ENCODE measurements at places on chromosomes 6 and 20.

DNA sequence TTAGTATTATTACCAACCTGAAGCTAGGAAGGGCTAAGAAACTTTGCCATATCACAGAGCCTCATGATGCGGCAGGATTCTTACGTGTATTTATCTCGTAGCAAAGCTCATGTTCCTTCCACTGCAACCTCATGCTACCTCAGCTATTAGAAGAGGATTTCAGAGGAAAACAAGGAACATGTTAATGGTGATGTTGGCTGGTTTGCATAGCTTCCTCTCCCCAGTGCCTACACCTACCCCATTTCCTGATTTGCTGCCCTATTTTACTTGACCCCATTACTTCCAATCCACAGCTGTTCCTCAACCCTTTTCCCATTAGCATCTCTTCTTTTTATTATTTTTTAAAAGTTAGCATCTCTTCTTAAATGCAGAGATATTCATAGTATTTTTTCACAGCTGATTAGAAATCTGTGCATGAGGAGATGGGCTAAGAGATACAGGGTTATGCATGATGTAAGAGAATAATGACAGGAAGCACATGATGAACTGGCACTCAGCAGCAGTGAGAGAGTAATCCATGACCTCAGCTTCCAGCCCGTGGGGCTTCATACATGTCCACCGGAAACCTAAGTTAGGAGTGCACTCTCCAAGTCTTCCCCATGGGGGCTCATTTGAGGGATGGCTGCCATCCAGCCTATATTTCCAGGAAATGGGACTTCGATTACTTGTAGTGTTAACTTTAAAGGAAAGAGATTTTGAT, 106.1 kb upstream of the ASF1A start:
- DNase-seq, result no peak

GRCh38 chr6:46136831-46137230, 7.0 kb downstream of the ENPP4 start:
- no peak for DNase-seq

GRCh38 chr20:25178563-25179438, 16.7 kb upstream of the ENTPD6 start:
- no peak for DNase-seq

- DNase-seq, result no peak
These were observed 111.0 kb upstream of the ADTRP start for GRCh38 chr6:11889572-11889971.

DNA sequence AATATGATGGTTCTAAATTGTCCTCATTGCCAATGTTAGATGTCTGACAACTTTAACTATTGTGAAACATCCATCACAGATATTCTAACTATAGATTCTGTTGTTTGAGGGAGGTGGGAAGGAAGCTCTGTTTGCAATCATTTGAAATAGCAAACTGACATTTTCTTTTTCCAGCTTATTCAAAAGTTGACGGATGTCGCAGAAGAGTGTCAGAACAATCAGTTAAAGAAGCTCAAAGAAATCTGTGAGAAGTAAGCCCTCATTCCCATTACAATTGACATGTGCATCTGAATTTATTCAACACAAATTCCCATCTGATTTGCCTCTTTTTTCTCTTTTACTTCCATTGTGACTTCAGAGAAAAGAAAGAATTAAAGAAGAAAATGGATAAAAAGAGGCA, 280.6 kb upstream of the PLCB4 start:
- DNase-seq, result no peak

DNA sequence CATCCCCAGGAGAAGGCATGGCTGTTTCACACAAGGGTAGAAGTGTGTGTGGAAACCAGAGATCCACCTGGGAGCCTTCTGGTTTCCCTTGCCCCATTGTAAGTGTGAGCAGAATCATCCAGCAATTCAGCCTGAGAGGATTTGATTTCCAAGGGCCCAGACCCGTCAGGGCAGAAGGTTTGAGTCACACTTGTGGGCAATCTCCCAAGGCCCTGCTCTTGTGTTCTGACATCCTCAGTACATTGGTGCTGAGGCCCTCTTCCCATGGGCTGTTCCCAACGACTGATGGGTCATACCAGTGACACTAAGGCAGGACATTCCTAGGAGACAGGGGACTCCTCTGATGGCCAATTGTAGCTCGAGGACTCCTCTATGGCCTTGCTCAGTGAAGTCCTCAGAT, 58.2 kb upstream of the POLR1H start:
- DNase-seq, result no peak

GRCh38 chr6:165584541-165584940, 78.5 kb downstream of the PDE10A start:
- DNase-seq, result no peak

GRCh38 chr20:6295127-6295866, 172.5 kb upstream of the FERMT1 start:
- DNase-seq, result no peak

GRCh38 chr6:139858429-139858828, 484.0 kb upstream of the CITED2 start:
- DNase-seq, result no peak

- DNase-seq, result peak; percentile 47
These were observed 42.8 kb upstream of the HFE start for GRCh38 chr6:26044140-26045064.

- DNase-seq, result no peak
These were observed 547.7 kb downstream of the EPM2A start for GRCh38 chr6:145187491-145188206.

- no peak for DNase-seq
These were observed 24.0 kb downstream of the COL11A2 start for GRCh38 chr6:33168284-33168601.

- DNase-seq, result no peak
These were observed 54.1 kb downstream of the ZNF217 start for GRCh38 chr20:53539516-53539915.

GRCh38 chr6:84671183-84671582, 93.2 kb downstream of the TBX18 start:
- no peak for DNase-seq

DNA sequence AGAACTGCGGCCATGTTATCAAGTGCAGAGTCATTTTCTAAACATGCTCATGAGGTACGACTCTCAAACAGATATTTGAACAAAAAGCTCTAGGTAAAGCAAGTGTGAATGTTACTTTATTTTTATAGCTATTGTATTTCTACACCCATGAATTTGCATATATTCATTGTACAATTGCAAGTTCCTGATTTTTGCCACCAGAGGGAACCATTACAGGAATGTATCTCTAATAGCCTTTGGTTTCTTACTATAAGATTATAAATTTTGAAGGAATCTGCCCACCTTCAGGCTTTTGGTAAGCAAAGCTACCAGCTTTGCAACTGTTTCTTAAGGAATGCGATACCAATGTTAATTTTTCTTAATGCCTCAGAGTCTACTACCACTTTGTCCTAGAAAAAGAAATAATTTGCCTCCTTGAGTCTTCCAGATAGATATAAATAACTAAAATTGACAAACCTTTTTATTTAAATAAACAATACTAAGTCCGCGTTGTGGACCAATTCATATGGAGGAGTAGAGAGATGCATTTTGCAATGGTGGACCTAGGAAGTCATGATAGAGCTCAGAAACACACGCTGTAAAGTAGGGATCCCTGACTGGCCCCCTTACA, 125.4 kb upstream of the SAMD5 start:
- no peak for DNase-seq

GRCh38 chr6:2748183-2748582, 2.5 kb downstream of the MYLK4 start:
- DNase-seq, result no peak

DNA sequence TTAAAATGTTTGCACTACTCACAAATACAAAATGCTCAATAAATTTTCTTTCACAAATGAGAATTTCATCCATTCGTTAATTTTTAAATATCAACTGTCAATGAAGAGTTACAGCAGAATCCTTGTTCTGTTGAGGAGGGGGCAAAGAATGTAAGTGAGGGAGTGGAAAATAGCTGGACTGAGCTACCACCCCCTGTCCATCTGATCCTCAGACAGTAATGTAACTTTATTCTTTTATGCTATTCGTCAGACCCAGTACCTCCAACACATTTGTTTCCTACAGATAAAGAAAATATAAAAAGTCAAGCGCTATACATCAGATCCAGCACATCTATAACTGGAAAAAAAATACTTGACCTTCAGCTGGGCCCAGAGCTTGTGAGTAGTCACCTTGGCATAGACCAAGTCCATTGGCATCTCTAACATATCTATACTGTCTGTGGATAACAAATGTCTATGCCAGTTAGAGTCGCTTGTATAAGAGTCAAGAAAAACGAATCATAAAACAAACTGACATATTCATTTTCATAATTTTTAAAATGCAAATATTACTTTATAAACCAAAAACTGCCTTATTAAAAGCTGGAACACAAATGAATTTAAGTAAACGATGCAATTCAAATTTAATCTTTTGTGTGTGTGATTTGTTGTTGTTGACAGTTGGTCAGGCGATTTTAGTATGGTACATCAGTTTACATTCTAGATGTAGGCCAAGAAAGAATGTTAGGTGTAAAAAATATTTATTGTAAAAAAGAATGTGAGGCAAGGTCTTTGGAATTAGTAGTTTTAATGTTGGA, 57.2 kb upstream of the HFE start:
- no peak for DNase-seq

GRCh38 chr6:143598466-143599080, 79.2 kb upstream of the PHACTR2 start:
- DNase-seq, result no peak

GRCh38 chr6:125953502-125953875, 3.1 kb upstream of the HINT3 start:
- DNase-seq, result no peak

- DNase-seq, result no peak
These were observed 73.8 kb upstream of the ISM1 start for GRCh38 chr20:13147071-13147963.

DNA sequence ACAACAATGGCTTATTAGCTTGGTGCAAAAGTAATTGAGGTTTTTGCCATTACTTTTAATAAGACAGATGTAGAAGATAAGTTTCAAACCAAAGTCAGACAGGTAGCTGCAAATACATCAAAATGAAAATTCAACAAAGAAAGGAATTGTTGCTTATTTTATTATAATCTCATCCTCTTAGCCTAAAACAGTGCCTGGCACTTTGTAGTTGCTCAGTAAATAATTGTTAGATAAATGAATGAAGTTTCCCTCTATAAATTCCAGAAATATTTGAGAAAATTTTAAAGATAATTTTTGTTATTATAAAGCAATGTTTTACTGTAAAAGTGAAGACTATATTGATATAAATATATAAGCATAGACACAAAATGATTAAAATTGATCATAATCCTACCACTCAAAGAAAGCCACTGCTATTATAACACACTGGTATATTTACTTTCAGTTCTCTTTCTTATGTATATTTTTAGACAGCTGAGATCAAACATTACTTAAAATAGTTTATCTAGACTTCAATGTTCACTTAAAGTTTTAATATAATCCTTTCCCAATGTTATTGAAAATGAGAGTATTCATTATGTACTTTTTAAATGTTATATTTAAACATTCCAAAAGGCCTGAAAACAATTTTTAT, 42.5 kb downstream of the SESN1 start:
- no peak for DNase-seq

DNA sequence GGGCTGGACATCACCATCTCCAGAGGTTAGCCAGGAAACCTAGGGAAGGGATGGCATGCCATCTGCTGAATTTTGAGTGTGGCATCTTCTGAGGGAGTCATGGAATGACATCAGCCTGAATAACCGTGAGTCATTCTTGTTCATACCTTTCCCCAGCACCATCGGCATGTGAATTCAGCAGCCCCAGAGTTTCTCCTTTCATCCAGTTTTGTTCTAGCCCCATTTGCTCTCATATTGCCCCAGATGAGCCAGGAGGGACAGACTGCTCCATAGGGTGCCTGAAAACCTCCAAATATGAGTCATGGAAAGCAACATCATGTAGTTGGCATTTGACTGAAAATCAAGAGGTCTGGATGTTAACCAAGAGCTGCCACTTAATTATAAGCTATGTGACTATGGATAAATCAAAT, 219.2 kb upstream of the SGK1 start:
- DNase-seq, result no peak

- peak; percentile 38 for DNase-seq
These were observed 113.1 kb downstream of the FYN start for GRCh38 chr6:111759836-111760785.

DNA sequence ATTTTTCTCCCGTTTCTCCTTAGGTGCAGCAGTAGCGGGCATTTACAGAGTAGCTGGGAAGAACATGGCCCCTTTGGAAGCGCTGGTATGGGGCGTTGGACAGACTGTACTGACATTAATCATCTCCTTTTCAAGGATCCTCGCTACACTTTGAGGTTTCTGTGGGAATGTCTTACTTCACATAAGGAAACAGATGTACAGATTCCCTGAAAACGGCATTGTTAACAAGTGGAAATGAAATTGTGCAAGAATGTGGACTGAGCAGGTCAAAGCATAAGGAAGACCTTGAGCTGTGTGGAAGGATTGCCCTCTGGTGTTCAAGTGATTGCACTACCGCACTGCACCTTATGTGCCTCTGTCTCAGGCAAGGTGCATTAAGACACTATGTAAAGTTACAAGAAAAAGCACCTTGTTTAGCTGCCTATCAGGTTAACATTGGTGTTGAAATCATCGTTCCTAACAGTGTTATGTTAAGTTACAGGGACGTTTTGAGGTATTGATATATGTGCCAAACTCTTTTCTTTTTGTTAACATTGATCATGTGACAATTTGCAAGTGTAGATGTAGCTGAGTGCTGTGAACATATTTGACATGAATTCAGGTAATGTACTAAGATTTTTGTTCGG, 38.0 kb downstream of the TMEM170B start:
- peak; percentile 34 for DNase-seq

DNA sequence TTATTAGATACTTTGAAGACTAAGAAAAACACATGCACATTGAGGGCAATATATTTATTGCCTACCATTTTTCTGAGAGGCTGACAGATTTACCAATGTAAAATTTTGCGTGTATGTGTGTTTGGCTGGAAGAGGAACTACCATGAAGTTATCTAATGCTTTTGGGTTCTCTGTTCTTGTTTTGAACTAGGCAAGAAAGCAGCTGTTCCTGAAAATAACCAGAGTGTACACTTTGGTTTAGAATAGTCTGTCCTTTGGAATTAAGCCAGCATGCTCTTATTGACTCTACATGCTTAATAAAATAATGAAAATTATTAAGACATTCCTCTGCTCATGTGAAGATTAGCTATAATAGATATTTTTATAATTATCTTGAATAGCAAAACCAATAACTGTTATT, 129.2 kb downstream of the MYB start:
- DNase-seq, result no peak

DNA sequence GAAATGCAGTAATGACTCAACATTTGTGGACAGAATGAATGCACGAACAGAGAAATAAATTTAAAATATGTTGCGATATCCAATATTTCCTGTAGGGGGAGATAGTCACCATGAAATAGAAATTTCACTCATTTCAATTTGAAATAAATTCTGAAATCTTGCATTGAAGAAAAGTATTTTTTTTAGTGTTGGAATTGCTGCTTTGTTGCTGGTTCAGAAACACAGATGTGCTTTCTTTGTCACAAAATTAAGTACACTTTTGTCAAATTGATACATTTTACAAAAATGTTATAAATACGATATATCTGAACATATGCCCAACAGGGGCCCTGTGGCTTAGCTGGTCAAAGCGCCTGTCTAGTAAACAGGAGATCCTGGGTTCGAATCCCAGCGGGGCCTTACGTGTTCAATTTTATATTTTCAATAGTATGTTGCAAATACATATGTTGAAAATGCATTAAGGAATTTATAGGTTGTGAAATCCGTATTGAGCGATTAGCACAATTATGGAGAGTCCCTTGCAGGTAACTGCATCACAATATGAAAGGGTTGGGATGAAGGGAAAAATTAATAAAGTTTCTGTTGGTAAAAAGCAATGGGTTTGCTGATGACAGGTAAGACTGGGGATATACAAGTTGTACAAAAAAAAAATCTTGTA, 85.4 kb upstream of the PRSS16 start:
- DNase-seq, result peak; percentile 51

Measured in stimulated activated naive CD8-positive, alpha-beta T cell treated with anti-CD3 and anti-CD28 coated beads, Interleukin-15, Interleukin-2, amounts not matched to agents 100 U/mL and 50 U/mL, for 24 hours (primary cell).